ENCODE measurements at places on chromosomes 1 and 21. TPM values are rescaled to one million over a fixed set of nuclear protein-coding genes. Genes with fewer than 3 reads are reported as not detected.

GRCh38 chr1:19353596-19353995 lies 41.5 kb downstream of the SLC66A1 start:
- DNase-seq = no peak

The PRKAA2 gene
- total RNA-seq = 1.4 TPM

The RNPEP gene
- total RNA-seq = 106 TPM

The TOE1 gene
- 6.9 TPM for total RNA-seq

GRCh38 chr1:22795366-22795714 lies 84.7 kb downstream of the EPHB2 start:
- no peak for DNase-seq

GRCh38 chr21:31731056-31731856 lies 662 bp downstream of the SCAF4 start:
- peak; percentile 71 for DNase-seq

DNA sequence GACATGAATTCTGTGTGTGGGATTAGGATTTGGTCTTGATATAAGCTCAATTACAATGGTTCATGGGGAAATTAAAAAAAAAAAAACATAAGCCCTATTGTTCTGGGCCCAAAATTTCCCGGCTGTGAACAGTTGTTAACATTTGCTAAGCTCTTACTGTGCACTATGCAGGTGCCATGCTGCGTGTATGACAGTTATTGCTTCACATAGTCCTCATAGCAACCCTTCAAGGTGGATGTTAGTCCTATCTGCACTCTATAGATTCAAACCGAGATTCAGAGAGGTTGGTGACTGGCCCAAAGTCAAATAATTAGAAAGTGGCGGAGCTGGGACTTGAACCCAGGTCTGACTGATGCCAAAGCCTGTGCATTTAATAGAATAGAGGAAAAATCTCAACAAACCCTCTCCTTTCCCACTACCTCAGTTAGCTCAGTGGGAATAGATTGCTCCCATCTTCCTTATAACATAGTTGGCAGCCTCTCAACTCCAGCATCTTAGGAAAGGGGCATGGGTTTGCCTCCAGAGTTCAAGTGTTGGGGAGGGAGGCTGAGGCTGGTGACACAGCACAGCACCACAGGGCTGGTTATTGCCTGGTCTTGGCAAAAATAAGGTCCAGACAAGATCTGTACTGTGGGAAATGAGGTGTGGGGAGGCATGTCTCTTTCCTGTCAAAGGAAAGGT lies 55.0 kb upstream of the GCLM start:
- no peak for DNase-seq

Data from ascending aorta (tissue), 2 donors.